ENCODE measurements at places on chromosomes 6 and 20.

DNA sequence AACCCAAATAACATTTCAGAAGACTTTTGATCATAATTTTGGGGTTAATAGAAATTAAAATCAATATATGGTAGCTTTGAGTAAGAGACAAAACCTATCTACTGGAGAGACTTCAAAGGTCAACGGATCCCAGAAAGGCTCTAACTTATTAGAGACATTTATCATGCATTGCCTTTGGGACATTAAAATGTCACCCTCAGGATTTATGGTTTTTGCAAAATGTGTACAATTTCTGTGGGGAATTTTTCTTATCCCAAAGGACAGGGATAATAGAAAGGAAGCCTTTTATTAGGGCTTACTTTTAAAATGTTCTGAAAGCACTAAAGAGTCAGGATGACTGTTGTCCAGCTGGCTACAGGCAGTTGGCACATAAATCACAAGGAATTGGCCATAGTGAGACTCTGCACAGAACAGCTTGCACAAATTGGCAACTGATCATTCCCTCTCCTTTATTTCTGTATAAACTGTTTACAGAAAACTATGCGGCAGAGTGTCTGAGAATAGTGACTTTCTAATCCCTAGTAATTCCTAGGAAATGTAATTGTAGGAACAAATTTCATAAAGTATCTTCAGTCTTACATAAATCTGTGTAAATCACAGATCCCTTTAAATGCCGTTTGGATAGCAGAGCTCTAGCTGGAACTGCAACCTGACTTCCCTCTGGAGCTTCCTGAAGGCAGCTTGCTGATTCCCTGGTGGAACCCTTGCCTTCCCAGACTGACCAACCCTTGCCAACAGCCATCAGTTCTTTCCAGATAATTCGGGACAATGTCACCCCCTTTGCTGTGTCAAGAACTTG lies 201.1 kb upstream of the PREP start:
- no peak for DNase-seq

- DNase-seq, result no peak
These were observed 120.1 kb downstream of the RPS12 start for GRCh38 chr6:132934496-132934895.

DNA sequence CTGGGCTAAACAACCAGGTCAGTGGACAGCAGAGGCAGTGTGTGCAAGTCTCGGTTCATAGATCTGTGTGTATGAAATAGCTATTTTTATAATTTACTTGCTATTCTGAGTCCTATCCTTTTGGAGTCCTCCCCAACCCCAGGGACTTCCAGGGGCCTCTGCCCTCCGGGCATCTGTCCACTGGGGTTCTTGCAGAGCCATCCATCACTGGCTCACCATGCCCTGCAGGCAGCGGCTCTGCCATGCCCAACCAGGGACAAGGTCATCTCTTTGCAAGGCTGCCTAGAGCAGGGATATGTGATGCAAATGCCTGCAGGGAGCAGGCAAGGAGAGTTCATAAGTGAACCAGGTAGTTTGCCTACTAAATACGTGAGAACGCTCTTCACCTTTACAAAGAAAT lies 10.5 kb upstream of the BEND3 start:
- DNase-seq, result no peak

- no peak for DNase-seq
These were observed 569.7 kb upstream of the CITED2 start for GRCh38 chr6:139944131-139944530.

GRCh38 chr20:34452281-34452982 lies 63.8 kb upstream of the DYNLRB1 start:
- DNase-seq, result no peak

DNA sequence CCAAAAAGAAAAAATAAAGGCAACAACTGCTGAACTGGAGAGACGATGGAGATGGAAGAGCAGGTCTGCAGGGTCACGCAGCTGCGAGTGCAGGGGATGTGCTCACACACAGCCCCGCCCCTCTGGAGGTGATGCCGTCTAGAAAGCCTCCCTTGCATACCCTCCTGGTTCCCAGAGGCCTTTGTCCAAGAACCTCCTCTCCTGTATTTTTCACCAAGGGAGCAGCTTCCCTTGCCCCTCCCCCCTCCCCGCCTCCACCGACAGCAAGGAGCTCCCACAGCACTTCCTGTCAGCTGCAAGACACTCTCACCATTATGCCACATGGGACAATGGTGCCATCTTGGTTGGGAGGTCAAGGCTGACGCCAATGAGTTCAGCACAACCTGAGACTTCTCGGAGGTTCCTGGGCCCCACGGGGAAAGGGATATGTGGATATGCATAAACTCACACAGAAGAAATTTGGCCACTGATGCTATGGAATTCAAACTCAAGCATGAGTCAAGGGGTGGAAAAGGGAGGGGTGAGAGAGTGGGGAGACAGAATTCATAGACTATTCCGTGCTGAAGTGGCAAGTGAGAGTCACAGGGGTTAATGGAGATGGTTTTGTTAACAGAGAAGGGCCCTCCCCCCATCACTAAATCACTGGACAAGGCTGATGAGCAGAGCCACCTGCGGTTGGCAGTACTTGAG lies 132.9 kb downstream of the SCML4 start:
- no peak for DNase-seq

DNA sequence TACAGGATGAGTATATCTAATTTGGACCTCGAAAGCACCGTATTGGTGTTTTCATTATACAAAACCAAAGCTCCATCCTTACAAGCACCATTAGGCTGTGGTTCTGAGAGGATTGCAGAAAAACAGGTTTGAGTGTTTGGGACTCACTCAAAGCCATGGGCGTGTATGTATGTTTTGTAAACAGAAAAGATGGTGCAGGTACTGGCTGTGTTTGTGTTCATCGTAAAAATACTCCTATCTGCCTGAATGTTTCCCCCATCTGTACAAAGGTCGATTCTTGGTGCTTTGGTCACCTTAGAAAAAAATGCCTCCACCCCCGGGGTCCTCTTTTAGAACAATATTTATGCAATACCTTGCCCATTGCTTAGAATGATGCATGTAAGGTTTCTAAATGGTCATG lies 286.6 kb downstream of the TSHZ2 start:
- DNase-seq, result no peak

DNA sequence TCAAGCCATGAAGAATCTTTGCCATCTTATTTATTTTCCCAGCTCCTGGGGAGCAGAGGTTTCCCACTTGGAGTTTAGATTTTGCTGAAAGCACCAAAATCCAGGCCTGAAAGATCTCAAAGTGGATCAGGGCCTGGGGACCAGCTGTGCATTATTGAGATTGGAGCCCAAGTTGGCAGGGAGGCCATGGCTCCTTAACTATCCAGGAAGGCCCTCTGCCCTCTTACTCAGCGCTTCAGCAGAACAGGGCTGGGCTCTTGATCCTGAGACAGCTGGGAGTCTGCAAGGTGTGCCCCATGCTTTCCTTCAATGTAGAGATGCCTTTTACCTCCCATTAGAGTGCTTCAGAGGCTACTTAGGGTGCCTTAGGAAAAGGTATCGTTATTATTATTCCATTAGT lies 24.6 kb downstream of the FOXO3 start:
- DNase-seq, result no peak

DNA sequence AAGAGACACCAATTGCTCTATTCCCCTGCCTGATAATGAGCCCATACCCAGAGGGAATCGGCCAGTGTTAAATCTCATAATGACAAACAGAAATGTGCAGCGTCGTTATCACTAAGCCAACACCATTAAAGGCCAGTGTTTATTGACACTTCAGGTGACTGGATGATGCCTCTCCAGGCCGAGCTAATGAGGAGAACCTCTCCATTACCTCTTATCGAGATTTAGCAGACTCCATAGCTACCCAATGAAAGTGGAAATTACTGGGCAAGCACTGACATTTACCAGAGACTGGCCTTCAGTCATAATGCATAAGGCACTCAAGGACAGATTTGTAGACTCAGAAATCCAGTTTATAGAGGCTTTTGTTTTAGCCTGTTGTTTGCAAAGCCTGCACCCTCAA lies 669.5 kb downstream of the MAFB start:
- no peak for DNase-seq

DNA sequence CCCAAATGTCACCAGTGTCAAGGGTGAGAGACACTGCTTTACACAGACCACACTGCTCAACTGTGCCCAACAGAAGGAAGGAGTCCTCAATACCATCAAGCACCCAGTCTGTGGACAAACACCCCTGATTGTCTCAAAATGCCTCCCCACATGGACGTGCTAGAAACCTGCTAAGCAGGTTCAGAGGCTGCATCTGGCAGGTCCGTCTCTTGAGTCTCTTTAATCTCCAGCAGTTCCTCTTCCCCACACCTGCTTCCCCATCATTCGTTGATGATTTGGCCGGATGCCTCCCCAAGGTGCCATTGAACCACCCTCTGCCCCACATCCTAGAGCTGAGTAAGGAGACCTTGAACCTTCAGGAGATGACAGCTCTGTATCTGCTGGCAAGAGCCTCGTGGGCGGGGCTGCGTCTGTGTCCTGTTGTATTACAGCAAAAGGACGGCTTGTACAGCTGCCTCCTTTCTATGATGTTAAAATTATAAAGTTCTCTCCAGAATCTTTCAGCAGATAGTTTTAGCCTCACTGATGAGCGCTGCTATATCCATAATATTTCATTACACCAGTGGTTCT lies 179.2 kb downstream of the PREX1 start:
- DNase-seq, result no peak

DNA sequence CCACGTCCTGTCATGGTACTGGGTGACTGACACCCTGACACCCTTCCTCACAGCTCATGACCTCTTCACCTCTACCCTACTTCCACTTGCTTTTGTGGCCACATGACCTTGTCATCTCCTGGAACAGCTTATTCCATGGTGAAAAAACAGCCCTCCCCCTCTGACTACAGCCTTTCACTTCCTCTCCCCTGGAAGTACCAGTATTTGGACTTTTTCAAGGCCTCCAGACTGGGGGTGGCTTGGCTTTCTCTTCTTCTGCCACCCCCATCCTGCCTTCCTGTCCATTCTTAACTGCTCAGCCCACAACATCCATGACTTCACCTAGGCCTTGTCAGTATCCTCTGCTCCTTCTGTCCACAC lies 168.4 kb downstream of the CARMIL1 start:
- no peak for DNase-seq

- no peak for DNase-seq
These were observed 258.4 kb downstream of the CD83 start for GRCh38 chr6:14375930-14376329.

GRCh38 chr6:97501853-97502252 lies 218.8 kb upstream of the MMS22L start:
- no peak for DNase-seq

DNA sequence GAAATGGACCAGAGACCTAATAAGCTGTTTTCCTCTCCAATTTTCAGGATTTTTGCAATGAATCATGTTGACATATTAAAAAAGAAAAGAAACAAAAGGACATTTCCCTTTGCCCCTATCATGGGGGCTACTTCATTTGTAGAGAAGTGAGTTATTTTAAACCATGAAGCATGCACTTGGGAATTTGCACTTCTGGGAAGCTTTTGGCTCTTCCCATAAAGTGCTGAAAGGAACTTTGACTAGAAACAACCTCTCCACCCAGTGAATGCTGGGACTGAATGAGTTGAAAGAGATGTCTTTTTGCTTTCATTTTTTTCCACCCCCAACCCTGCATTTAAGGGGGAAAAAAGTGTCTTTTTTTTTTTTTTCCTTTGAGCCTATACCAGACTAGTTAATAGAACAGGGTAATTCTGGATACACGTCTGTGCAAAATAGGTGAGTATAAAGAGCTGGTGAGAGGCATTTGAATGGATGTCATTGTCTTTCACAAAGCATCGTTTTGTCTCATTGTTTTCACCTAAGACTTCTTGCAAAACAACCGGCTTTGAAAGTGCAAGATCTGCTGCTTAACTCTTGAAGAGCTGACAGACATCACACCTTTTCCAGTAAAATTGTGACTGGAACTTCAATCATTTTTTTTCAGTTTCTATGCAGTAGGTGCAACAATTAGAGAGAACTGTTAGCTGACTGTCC lies 138.7 kb upstream of the BACH2 start:
- DNase-seq, result no peak

DNA sequence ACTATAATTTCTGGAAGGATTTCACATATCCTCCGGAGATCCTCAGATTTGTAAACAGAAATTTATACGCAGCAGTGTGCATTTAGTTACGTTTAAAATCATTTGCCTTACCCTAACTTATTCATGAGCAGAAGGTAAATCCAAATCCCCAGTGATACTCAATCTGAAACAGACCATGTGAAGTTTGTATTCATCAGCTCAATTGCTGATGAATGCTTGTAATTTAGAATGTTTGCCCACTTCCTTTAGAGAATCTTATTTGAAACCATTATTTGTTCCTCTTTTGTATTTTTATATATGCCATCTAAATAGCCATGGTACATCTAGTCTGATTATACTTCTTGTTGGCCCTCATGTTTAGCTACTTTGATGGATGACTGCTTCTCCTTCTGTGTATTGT lies 15.4 kb downstream of the TAAR1 start:
- DNase-seq, result no peak

- no peak for DNase-seq
These were observed 152.5 kb downstream of the MRPL14 start for GRCh38 chr6:43974643-43975230.

DNA sequence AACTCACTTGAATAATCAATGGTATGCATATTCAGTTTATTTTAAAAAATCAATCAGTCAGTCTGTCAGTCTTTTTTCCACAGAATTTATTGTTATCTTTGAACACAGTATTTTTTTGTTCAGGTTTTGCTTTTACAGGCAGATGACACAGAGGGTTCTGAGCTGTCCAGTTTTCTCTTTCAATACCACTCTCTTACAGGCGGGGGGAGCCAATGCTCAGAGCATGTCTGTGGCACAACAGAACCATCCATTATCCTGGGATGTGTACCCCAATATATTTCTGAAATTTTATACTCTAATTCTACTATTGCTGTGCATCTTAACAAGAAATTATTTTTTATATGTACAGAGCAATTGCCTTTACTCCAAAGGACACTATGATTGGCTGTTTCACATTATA lies 21.2 kb downstream of the ROS1 start:
- no peak for DNase-seq

DNA sequence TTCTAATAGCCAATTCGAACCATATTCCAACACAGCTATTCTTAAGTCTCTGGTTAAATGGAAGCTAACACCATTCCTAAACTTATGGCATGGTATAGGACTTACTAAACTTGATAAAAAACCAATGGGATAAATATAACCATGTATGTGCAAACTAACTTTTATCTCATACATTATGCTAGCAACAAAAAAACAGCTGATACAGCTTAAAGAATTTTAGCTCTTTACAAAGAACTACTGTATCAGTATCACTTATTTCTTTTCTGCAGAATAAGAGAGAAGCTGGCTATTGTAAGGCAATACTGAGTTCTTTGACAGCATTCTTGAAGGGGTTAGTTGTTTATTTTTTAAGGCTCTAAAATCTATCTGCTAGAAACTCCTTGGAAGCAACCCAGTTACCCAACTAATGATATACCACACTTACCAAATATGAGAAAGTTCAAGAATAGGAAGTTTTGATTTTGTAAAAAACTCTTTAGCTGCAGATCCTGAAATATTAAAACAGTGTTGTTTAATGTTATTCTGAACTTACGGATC lies 44.9 kb downstream of the REPS1 start:
- no peak for DNase-seq

- no peak for DNase-seq
These were observed 152.9 kb upstream of the MAP3K7 start for GRCh38 chr6:90739802-90740201.
